Stimulated activated CD8-positive, alpha-beta memory T cell treated with anti-CD3 and anti-CD28 coated beads, Interleukin-2, amount 100 ng/mL, for 1 hour (primary cell): ENCODE measurements at places on chromosomes 6 and 20.
A peak's percentile ranks its signal among the peaks of the same experiment; 100 is the strongest.

- DNase-seq: no peak
Observed at GRCh38 chr6:135910790-135911618, 59.5 kb downstream of the PDE7B start.

DNA sequence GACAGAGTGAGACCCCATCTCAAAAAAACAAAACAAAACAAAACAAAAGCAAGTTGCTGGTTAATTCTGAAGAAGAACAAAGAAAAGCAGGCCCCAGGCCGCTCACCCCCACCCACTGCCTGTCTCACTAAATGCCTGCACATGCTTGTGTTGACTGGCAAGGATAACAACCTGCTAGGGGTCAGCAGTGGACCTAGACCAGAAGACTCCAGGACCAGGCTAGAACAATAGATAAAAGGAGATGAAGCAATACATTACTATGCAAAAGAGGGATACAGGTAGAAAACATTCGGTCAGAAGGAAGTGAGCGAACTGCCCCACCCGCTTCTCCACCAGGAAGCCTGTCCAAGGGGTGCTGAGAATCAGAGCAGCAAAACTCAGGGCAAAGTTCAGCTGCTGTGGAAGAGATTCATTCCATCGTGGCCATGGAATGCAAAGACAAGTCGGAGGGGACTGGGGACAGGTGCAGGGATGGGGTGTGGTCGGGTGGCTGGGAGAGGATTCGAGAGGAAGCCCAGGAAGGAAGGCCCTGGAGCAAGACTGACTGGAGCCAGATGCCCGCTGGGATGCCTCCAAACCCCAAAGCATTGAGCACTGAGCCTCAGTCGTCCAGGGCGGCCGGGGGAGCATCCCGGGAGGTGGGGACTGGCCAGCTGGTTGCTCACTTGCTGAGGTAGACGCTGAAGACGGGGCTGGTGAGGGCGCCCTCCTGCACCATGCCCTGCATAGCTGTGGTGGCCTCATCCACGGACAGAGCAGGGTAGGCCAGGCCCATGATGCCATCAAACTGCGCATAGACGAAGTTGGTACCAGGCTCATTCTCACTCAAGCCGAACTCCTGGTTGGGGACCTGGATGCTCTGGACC is 5.3 kb downstream of the PGC start:
- DNase-seq: no peak

DNA sequence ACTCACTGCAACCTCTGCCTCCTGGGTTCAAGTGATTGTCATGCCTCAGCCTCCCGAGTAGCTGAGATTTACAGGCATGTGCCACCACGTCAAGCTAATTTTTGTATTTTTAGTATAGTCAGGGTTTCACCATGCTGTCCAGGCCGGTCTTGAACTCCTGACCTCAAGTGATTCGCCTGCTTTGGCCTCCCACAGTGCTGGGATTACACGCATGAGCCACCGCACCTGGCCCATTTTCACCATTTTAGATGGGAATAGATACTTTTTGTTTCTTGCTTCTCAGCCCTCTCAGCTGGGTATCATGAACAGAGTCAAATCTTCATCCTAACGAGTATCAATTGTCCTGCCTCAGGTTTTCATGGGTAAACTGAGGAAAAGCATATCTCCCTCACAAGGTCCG is 235.0 kb downstream of the CDC5L start:
- no peak for DNase-seq

- no peak for DNase-seq
Observed at GRCh38 chr20:16107172-16107870, 465.9 kb downstream of the KIF16B start.

DNA sequence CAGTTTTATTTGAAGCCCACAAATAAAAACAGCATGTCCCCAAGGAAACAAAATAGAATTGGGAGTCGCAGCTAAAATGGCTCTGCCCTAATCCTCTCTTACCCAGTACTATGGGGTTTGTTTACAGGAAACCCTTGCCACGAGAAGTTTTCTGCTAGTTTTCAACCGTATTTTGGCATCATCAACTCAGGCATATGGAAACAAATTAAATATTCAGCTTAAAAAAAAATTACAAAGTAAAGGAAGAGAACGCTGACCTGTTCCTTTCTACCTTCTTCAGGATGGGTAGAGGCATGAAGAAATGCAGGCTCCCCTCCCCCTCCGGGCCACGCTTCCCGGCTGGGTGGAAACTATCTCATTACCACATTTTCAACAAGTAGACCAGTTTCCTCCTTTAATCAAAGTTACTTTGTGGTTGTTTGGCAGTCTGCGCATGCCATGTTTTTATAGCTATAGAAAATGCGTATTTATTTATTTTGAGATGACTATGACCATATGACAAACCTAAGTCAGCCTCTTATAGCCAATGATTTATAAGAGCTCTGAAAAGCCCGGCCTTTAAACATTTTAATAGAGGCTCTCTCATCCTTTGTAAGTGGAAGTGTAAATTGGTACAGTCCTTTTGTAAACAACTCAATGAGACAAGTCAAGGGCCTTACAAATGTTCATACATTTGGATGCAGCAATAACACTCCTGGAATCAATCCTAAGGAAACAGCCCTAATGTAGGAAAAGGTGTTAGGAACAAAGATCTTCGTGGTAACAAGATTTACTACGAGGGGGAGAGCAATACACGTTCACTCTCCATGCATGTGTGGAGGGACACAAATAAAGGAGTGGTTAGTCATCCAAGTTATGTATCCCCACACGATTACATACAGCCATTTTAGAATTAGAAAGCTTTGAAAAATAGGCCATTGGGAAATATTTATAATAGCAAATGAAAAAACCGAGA is 16.1 kb upstream of the ZNF217 start:
- DNase-seq: peak; percentile 57

- DNase-seq: no peak
Observed at GRCh38 chr6:134288538-134289203, 29.2 kb downstream of the SGK1 start.

DNA sequence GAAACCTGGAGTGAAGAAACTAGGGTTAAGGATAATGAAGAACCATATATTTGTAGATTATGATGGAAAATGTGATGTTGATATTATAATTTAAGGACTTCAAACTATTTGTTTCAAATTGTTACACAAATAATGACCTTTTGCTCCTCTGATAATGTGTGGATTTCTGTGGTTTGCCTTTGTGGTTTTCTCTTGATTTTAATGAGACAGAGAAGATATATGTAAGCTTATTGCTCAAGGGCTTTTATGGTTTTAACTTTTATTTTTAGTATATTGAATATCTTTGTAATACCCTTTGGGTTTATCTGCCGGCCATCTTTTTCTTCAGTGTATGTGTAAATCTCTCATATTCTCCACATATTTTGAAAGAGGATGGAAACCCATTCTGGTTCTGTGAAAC is 362.3 kb downstream of the RIMS1 start:
- no peak for DNase-seq

DNA sequence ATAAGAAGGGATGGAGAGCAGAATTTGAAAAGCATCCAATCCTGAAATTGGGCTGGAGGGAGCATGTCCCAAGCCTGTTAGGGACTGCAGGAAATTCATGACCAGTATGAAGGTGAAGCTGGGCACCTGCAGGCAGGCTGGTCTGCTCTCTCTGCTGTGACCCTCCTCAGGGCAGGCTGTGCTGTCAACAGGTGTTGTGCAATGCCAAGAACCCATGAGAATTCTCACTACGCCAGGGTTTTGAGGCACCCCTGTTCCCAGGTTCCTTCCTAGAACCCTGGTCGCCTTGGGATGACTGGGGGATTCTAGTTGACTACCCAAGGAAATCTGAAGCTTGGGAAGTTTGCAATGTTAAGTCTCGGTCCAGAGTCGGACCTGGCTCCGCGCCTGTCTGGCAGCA is 13.3 kb upstream of the MAS1L start:
- no peak for DNase-seq

DNA sequence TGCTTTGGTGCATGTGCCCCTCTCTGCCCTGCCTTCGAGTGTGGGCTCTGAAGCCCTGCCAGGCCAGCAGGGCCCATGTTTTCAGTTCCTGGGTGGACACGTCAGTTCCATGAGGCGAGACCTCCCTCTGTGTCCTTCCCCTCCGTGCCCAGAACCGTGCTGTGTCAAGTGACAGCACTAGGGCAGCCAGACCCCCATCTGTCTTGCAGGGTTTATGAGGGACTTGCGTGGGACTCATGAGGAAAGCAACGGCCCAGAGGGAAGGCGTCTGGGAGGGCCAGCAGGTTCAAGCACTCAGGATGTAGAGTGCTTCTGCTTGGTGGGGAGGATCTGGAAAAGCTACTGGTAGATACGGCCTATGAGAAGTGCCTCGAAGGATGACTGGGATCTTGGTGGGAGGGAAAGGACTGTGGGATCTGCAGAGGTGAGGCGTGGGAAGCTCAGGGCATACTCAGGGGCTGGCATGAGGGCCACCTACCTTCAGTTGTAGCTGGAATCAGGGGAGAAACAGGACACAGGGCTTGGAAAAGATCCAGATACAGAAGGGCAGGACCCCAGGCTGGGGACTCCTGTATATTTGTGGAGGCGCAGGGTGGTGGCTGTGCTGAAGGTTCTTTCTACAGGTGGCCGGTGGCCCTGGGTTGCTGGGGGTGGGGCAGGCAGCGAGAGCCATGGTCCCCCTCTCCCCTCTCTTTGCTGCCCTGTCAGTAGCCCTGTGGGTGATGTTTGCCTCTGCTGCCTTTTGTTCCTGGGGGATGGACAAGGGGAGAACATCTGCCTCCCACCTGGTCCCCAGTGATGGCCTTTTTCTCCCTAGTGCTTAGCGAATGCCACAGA is 5.5 kb downstream of the NPEPL1 start:
- no peak for DNase-seq

DNA sequence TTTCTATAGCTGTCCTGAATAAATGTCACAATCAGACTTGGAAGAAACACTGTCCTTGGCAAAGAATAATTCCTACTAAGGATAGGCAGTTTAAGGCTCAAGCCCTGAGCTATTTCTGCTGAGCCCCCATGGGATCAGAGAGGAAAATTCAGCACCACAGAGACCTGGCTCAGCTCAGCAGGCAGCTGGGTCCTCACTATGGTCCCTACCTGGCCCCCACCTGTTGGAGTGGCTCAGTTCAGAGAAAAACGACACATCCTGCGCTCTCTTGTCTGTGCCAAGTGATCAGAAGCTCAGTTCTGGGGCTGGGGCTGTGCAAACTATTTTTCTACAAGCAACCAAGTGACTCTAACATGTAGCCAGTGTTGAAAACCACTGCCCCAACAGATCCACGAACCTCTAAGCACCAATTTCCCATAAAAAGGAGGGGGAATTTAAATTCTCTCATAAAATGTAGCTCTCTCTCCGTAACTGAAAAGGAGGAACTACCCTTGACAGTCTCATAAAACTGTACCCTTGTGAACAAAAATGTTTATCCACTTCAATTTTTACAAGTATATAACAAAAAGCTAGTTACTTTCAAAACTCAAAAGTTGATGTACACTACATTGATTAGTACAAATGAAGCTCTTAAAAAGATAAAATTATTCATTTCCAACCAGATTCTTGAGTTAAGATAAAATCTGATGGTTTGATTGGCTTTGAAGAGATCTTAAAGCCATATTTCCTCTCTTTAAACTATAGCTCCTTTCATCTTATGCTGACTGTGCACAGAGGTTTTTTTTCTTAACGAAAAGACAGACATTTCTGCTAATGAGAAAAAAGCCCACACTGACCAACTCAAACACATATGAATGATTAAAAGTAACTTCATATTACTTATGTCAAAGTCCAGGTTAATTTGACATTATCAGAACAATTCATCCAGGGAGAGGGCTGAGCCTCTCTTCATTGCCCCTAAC is 52.0 kb downstream of the KIF13A start:
- DNase-seq: no peak

- DNase-seq: no peak
Observed at GRCh38 chr20:909641-910040, 6.5 kb downstream of the ANGPT4 start.

GRCh38 chr20:46212876-46213275 is 94.8 kb downstream of the CD40 start:
- no peak for DNase-seq

DNA sequence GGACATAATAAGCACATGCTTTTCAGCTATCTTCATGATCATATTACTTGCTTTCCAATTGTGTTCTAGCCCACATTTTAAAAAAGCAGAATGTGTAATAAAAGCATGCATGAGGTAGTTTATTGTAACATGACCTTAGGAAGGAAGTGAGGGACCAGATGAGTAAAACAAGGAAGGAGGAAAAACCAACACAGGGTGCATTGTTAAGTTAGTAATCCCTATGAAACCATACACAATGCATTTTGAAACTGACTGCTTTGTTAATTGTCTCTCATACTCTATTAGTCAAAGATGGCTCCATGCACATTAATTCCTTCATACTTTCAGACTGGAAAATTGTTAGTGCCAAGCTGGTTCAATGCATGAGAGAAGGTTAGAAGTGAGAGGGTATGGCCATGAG is 37.7 kb upstream of the CENPW start:
- DNase-seq: no peak

DNA sequence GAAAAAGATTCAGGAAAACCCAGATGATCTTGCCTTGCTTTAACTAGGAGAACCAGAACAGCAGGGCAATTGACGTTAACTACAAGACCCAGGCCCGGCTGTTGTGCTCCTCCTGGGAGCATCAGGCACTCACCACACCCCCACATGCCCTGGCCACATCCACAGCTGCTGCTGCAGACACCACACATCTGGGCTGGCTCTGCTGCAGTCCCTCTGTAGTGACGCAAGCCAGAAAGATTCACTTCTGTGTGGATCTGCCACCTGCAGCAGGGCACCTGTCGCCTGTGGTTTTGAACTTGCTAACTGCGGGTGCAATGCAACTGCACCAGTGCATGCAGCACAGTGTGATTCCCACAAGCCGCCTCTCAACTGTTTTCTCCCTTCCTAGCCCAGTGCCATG is 228.8 kb downstream of the SYNDIG1 start:
- DNase-seq: no peak

DNA sequence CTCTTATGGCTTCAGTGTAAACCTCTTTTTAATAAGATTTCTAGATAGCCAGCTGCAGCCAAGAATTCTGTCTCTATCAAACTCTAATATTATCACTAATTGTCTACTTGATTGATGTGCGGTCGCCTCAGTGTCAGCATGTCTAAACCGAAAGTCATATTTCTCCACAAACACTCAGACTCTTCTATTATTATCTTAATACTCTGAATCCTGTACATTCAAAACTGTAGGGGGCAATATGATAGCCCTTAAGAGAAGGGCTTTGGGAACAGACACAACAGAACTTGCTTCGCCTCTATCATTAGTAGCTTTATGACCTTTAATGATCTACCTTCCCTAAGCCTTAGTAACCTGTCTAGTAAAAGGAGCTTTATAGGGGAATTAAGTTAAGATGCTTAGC is 379.7 kb upstream of the PTCHD4 start:
- no peak for DNase-seq

GRCh38 chr20:48632825-48633619 is 194.8 kb downstream of the PREX1 start:
- no peak for DNase-seq
